ENCODE measurements at places on chromosomes 6 and 20.

DNA sequence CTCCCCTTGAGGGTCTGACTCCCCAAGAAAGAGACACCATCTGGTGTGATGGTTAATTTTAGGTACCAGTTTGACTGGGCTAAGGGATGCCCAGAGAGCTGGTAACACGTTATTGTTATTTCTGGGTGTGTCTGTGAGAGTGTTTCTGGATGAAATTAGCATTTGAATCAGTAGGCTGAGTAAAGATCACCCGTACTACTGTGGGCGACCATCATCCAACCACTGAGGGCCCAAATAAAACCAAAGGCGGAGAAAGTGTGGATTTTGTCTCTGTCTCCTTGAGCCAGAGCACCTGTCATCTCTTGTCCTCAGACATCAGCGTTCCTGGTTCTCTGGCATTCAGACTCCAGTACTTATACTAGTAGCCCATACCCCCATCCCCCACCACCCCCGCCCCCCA lies 7.9 kb upstream of the CNKSR3 start:
- no peak for DNase-seq

DNA sequence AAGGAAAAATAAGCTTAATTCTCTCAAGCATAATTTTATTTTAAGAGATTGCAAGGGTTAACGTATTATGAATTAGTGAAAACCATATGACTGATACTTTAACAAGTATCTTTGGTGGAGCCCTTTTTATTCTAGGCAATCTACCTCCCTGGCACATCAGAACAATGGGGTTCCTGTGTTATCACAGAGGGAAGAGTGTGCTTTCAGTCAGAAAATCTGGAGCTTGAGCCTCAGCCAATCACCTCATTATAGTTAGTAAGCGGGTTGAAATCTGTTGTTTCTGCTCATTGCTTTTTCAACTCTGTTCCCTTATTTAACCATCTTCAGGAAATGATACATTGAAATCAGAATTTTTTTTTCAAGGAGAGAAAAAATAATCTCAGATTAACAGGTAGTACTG lies 391 bp downstream of the ADGRF1 start:
- no peak for DNase-seq

GRCh38 chr6:148578489-148578814 lies 168.4 kb upstream of the UST start:
- DNase-seq: no peak

GRCh38 chr6:149960488-149960887 lies 3.3 kb upstream of the ULBP1 start:
- DNase-seq: no peak

DNA sequence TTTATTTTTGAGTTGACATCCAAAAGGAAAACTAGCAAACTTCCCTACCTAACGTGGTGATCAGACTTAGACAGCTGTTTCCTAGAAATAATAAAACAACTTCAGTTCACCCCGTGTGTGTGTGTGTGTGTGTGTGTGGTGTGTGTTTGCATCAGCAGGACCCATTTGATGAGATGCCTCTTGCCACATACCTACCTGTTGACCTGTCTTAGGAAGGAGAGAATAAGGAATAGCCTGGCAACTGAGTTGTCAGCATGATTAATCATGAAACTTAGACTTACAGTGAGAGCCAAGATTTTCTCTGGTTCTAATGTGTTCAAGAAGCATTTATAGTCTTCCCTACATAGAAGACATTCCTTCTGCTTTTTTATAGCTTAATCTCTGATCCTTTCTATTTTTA lies 16.1 kb upstream of the PBOV1 start:
- DNase-seq: no peak

GRCh38 chr6:100475554-100476320 lies 11.0 kb upstream of the SIM1 start:
- DNase-seq: no peak

- no peak for DNase-seq
These were observed 59.7 kb upstream of the TMEM181 start for GRCh38 chr6:158500016-158500735.

- no peak for DNase-seq
These were observed 310.2 kb downstream of the TSHZ2 start for GRCh38 chr20:53282217-53282955.

DNA sequence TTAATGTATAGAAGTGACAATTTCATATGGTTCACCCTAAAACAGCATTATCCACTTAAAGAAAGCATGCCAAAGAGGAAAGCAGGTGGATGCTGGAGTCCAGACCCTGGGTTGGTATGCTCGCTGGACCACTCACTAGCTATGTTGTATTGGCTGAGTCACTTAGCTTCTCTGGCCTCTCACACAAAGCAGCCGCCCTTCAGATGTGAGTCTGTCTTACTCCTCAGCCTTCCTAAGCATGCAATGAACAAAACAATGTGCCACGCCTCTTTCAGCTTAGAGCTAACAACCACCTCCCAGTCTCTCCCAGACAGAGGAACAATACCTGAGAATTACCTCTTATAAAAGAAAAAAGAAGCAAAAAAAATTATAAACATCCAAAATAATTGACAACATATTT lies 29.4 kb downstream of the SIM1 start:
- no peak for DNase-seq

DNA sequence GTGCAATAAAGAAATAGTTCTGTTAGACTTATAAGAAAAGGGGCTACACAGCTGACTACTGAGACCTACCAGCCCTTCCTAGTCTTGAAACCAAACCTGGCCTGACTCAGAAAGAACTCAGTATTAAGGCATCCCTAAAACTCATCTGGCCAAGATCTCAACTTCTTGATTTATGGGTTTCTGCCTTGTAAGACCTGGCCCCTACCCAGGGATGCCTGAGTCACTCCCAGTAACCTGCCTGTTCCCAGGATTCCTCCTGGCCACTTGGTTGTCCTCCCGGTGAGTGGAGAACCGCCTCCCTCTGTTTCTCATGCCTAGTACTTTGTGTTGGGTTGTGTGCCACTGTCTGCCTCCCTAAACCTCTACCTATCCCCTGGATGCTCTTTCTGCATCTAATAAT lies 189.4 kb upstream of the PREP start:
- DNase-seq: no peak

DNA sequence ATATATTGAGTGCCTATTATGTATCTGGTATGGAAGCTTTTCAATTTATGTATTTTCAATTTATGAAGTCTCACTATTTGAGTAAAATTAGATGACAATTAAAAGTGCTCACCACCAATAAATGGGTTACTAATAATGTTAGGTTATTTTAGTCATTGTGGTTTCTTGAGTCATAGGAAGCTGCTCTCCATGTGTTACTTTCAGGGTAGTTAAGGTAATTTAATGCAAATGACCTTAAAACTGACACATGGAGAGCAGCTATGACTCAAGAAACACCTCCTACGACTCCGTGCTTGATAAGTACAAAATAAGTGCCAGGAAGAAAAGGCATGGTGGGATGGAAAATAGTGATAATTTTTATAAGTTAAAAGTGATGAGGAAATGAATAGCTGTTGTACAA lies 16.5 kb upstream of the TINAG start:
- DNase-seq: no peak

GRCh38 chr6:85416049-85416448 lies 33.8 kb upstream of the NT5E start:
- DNase-seq: no peak

GRCh38 chr6:100300221-100300736 lies 164.4 kb downstream of the SIM1 start:
- no peak for DNase-seq

DNA sequence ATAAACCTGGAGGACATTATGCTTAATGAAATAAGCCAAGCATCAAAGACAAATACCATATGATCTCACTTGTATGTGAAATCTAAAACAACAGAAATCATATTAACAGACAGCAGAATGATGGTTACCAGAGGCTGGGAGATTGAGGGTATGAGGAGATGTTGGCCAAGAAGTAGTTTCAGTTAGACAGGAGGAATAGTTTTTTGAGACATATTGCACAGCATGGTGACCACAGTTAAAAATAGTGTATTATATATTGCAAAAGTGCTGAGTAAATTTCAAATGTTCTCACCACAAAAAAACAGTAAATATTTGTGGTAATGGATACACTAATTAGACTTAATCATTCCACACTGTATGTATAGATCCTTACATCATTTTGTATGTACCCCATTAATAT lies 1.8 kb downstream of the GABRR1 start:
- DNase-seq: no peak

DNA sequence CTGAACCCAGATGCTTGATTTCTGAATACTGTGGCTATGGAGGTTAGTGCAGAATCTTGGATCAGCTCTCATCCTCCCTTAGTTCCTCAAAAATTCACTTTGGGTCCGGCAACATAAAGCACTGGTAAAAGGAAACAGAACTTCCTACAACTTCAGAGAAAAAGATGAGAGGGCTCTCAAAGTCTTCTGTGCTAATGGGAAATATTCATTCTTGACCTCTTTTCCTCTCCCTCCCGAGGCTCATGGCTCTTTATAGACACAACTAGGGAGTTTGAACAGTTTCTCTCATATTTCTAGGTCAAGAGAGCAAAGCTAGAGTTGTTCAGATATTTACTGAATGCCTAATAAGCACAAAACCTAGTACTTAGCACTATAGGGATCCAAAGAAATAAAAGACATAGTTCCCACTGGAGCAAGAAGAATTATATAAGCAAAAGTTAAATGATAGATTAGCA lies 124.1 kb upstream of the TCF21 start:
- no peak for DNase-seq

DNA sequence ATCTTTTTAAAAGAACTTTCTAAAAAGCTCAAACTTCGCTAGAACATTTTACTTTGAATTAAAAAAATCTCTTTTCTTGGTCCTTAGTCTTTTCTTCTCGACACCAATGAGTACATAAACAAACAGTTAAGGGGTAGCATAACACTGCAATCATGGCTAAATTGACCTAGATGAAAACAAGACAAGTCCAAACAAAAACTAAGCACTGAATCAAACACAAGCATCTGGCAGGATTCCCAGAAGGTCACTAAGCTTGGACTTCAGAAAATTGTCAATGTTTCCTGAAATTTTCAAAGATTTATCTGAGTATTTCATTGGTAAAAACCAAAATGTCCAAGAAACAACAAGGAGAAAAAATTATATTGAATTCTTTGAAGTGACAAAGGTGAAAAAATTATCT lies 5.0 kb downstream of the COL21A1 start:
- no peak for DNase-seq

DNA sequence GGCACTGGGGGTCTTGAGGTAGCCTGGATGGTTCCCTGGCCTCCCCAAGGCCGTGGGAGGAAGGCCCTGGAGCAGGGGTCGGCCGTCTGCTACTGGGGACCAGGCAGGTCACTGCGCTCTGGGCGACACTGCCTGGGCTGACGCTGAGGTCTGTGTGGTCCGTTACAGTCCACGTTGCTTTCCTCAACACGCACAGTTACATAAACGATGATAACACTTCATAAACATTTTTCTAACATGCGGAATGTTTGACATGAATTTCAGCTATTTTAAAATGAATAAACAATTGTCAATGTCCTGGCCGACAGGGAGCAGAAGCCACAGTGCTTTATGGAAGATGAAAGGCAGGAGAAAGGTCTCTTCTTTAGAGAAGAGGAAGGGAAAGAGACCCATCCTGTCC lies 10.2 kb upstream of the RBBP8NL start:
- no peak for DNase-seq

GRCh38 chr6:135196739-135197510 lies 15.8 kb downstream of the MYB start:
- DNase-seq: no peak

GRCh38 chr20:46622165-46622564 lies 29.1 kb downstream of the SLC13A3 start:
- no peak for DNase-seq

DNA sequence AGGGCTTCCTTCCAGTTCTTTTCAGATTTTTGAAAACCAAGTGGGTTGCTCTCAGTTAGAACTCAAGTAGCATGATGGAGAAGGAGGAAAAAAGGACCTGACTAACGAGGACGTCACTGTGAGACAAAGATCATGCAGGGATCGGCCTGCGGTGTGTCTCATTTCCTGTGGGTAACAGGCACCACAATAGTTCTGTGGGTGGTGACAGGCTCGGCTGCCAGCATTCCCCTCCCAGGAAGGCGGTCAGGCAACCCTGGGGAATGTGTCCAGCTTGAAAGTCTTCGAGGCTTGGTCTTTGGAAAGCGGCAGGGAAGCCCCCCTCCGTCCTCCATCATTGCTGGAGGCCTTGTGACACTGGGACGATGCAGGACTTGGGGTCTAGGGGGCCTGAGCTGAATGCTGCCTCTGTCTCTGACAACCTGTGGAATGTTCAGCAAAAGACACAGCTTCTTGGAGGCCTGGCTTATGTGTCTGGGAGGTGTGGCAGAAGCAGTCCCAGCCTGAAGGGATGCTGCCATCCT lies 121.0 kb downstream of the BCAS1 start:
- DNase-seq: peak; percentile 41

DNA sequence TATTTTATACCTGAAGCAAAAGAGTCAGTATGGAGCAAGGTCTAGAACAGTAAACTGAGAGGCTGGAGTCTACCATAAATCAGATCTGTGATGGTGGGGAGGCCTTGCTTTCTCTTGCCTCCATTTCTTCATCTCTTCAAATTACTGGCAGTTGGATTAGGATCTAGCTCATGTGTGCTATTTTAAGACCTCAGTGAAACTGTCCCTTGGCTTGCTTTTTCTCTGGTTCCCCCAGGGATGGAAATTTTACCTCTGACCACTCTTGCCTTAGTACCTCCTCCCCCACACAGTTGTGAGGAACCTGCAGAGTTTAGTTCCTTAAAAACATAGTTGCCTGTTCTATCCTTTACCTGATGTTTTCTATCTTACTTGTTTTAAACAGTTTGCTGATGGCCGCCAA lies 8.5 kb downstream of the TMEM14B start:
- DNase-seq: no peak

GRCh38 chr20:61331543-61331942 lies 79.5 kb downstream of the CDH4 start:
- DNase-seq: no peak

DNA sequence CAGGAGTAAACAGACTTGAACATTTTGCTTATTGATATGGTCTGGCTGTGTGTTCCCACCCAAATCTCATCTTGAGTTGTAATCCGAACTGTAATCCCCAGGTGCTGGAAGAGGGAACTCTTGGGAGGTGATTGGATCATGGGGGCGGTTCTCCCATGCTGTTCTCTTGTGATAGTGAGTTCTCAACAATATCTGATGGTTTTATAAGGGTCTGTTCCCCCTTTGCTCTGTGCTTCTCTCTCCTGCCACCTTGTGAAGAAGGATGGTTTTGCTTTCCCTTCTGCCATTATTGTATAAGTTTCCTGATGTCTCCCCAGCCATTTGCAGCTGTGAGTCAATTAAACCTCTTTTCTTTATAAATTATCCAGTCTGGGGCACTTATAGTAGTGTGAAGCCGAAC lies 40.0 kb downstream of the MYLIP start:
- DNase-seq: no peak

- no peak for DNase-seq
These were observed 41.6 kb downstream of the UNC5CL start for GRCh38 chr6:40997234-40997957.

DNA sequence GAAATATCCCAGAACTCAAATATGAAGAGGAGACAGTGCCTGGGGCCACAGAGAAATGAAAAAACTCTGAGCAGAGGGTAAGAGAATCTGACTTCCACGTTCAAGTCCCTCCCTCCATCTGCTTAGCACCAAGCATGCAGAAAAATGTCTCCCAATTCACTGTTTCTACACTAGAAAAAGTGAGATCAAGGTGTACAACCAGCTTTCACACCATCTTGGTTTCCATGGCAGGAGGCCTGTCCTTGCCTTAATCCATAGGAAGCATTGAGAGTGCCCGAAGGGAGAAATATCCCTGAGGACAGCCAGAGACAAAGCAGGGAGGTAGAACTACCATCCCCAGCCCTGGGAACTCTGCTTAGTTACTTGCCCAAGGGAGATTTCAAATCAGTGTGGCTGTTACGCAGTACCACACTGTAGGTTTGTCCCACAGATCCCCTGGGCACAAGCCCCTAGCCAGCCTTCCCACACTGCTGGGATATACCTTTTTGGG lies 82.9 kb downstream of the SCML4 start:
- DNase-seq: no peak
